Stimulated activated CD8-positive, alpha-beta memory T cell treated with anti-CD3 and anti-CD28 coated beads, Interleukin-7, amount 100 ng/mL, for 4 hours (primary cell): ENCODE measurements at places on chromosomes 3 and 15.
A peak's percentile ranks its signal among the peaks of the same experiment; 100 is the strongest.

- DNase-seq, result no peak
These were observed 47.8 kb upstream of the TMEM158 start for GRCh38 chr3:45273681-45274515.

DNA sequence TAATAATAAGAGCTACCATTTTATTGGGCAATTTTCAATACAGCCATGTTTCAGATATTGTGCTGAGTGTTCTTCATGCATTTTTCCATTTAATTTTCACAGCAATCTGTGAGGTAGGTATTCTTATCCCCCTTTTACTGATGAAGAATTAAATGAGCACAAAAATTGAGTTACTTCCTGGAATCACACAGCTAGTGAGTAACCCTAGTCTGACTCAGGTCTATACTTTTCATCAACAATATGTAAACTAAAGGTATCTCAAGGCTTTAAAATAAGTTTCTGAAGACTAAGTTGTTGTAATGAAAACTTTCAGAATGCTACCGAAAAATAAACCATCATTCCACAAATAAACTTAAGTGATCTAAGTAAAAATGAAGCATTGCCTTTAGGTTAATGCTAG, 22.3 kb downstream of the HACD2 start:
- no peak for DNase-seq

GRCh38 chr3:182703233-182703632, 90.1 kb upstream of the ATP11B start:
- no peak for DNase-seq

DNA sequence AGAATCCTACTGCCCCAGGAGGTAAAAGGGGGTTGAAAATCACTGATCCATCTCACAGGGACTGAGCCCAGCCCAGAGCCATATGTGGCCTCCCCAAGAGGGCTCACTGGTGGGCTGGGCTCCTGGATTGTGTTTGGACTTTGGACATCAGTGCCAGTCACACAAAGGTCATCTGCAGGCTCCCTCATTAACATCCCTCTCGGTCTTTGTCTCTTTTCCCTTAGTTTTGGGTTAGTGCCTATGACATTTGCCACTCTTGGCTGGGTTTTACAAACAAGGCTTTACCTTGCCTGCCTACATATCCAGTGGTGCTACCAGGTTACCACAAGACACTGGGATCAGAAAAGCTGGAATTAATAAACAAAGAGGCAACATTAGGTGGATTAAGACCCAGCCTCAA, 27.9 kb downstream of the IFT122 start:
- DNase-seq, result no peak

DNA sequence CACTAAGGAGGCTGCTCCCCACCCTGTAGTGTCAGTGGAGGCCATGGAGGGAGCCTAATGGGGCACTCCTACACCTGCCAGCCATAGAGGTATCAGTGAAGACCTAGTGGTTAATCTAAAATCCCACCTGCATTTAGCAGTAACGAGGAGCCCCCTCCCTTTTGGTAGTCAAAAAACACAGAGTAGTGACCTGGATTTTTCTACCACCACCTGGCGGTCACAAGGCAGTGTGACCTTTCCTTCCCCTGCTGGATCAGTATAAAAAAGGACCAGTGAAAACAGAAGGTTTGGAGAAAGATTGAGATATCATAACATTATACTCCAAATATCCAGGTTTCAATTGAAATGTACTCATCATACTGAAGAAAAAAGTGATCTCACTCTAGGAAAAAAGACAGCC, 241.2 kb downstream of the PYDC2 start:
- no peak for DNase-seq

DNA sequence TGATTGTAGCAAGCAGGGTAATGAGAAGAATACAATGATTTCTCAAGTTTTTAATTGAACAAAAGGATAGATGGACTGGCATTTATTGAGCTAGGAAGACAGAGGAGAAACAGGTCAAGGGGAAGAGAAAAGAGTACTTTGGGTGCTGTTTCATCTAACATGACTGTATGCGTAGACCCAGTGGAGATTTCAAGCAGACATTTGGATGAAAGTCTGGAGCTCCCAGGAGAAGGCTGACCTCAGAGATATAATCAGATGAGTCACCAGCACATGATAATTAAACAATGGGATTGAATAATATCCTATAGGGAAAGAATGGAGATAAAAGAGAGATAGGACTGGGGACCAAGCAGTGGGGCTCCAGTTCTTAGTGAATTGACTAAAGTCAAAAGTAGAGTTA, 194.9 kb downstream of the ARRDC4 start:
- no peak for DNase-seq

DNA sequence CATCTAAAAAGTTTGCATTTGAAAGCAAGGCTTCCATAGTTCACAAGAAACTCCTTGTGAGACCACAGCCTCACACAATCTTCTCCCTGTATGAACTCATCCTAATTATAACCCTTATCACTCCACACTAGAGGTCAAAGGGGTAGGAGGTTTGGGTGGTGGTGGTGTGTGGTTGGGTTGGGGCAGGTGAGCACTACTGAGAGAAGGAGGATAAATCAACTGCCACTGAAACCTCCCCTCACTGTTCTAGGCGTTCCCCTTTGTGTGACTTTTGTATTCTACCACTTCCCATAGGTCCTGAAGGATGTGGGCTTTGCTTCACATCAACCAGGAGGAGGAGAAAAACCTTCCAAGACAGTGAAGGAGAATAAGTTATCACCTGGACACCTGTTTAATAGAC, 6.4 kb upstream of the AGBL1 start:
- DNase-seq, result no peak

DNA sequence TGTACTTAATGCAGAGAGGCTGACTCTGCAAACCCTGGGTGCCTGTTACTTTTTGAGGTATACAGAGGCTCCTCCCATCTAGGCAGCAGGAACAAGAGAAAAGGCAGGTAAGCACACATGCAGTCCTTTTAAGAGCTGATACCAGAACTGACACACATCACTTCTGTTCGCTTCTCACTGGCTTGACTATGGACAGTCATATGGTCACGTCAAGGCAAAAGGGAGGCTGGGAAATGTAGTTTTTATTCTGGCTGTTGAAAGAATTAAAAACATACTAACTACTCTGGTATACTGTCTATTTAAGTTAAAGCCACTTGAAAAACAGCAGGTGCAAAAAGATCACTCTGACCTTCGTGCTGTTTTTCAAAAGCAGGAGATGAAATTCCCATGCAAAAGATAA, 218.3 kb downstream of the CTNNB1 start:
- no peak for DNase-seq

GRCh38 chr3:16864610-16865313, 20.0 kb upstream of the PLCL2 start:
- DNase-seq, result no peak

- DNase-seq, result no peak
These were observed 495.5 kb upstream of the ROBO1 start for GRCh38 chr3:80263260-80263659.

DNA sequence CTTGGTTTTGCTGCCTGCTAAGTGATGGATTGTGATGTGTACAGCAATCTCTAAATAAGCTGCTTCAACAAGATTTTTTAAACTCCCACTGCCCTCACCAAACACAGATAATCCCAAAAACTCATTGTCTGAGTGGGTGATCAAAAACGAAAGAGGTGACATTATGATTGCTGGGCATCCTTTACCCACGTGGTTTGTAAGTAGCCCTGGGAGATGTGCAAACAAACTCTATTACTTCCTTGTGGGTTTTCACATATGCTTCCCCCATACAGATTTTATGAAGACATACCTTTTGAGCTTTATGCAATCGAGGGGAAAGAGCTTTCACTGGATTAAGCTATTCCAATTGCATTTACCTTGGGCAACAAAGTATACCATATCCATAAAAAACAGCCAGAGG, 1000.4 kb downstream of the FHIT start:
- DNase-seq, result no peak

GRCh38 chr15:77989296-77990143, 88.0 kb downstream of the TBC1D2B start:
- DNase-seq, result no peak

GRCh38 chr3:132787616-132788300, 65.5 kb upstream of the NPHP3 start:
- no peak for DNase-seq

DNA sequence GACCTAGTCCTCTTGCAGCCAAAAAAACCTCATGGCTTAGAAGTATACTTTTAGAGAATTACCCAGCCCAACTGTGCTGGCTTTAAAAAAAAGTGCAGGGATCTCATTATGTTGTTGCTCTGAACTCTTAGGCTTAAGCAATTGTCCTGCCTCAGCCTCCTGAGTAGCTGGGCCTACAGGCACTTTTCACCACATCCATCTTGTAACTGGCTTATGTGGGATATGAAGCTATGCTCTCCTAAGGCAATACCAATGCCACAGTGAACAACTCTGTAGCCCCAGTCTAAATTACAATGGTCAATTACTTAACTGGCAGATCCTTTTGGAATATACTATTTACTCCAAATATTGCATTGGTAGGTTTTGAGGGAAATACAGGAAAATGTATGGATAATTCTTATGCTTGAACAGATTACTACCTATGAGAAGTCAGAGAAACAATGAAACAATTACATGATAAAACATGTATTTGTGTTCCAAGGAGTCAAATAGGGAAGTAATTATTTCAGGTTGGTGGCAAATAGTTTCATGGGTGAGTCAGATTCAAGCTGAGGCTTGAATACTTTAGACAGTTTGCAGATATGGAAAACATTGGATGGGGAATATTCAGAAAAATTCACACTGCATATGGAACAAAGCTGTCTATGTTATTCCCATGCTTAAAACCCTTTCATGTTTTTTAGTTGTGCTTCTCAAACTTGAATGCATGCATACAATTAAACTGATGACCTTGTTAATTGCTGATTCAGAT, 34.6 kb upstream of the GPR149 start:
- no peak for DNase-seq

GRCh38 chr3:29140666-29141065, 140.2 kb upstream of the RBMS3 start:
- no peak for DNase-seq

- DNase-seq, result no peak
These were observed 303.0 kb downstream of the RBMS3 start for GRCh38 chr3:29583861-29584260.

GRCh38 chr3:53718462-53718861, 127.8 kb downstream of the CHDH start:
- DNase-seq, result no peak

GRCh38 chr3:14548321-14548729, 8.2 kb upstream of the GRIP2 start:
- peak; percentile 2 for DNase-seq

DNA sequence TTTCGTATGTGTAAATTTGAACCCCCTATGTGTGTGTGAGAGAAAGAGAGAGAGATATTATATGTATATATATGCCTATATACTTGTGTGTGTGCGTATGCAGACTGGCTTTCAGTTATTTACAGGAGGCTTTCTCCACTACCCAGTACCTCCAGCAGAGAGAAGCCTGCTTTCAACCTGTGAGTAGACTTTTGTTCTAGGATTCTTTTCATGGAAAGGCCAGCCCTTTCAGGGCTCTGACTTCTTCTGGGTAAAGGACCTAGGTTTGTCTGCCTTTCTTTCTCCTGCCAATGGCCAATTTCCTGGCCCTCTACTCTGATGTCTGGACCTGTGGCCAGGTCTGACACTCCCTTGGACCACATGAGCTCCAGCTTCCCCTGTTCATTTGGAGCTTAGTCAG, 23.8 kb downstream of the LRRC28 start:
- DNase-seq, result no peak

GRCh38 chr3:144032531-144033239, 61.1 kb downstream of the DIPK2A start:
- DNase-seq, result no peak

DNA sequence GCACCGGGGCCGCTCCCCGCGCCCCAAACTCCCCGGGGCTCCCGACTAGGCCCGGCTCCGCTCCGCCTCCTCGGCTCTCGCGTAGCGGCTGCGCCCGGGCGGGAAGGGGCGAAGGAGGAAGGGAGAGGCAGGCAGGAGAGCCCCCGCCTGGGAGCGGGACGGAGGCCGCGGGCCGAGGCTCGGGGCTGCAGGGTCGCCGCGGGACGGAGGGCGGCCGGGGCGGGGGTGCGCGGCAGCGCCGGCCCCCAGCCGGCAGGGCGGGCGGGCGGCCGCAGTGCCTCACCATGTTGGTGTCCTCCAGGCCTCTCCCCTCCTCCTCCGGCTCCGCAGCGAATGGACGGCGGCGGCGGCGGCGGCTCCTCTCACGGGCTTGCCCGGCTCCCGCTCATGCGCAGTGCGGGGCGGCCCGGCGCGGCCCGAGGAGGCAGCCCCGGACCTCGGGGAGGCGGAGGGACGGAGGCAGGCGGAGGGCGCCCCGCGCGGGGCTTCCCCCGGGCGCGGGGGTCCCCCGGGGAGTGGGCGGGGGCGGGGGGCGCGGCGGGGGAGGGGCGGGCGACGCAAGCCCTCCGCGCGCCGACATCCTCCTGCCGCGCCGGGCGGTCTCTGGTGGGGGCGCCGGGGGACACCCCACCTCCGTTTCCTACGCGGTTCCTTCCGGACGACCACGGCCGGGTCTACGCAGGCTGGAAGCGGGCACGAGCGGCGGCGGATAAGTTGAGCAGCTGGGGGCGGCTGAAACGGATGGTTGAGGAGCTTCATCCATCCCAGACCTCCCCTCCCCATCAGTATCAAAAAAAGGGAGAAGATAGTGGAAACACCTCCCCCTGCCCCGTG, at the start of gene DCUN1D1:
Gene DCUN1D1, minus strand, starts transcription at position 335 of the 834 bp plus-strand sequence. Its CDS starts 49 bp downstream, at position 286.
- DNase-seq, result peak; percentile 83

GRCh38 chr3:3603351-3603750, 195.9 kb upstream of the LRRN1 start:
- DNase-seq, result no peak

DNA sequence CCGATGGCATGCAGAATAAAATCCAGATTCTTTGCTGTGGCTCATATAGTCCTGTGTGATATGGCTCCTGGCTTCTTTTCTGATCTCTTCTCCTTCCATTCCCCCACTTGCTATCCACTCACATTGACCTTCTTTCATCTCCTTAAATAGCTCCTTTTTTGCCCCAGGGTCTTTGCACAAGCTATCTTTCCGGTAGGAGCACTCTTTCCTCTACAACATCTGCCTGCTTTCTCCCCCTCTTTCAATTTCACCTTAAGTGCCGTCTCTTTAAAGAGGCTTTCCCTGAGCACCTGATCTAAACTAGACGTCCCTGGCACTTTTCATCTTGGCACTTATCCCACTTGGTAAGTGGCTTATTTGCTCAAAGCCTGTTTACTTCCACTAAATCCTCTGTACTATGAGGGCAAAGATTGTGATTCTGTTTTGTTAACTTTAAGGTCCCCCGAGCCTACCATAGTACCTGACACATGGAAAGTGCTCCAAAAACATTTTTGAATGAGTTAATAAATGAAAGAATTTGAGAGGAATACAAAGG, 323.3 kb upstream of the TLE3 start:
- DNase-seq, result no peak

DNA sequence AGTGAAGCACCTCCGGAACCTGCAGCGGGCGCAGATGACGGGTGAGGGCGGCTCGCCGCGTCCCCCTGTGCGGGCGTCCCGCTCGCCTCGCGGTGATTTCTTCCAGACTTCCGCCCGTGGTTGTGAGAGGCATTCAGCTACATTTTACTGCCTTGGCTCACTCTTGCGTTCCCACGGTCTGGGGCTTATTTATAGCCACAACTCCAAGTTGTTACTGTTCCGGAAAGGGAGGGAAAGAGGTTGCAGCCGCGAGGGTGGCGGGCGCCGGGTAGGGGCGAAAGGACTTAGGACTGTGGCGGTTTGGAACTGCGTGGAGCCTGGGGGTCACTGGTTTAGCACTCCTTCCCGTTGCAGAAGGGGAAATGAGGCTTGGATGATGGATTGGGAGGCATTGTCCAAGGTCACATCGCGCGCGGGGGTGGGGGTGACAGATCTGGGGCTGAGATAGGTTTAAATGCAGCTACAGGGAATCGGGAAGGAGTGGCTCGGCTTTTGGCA, 1.1 kb downstream of the HES1 start:
- DNase-seq, result no peak

GRCh38 chr3:195932418-195933043, 24.2 kb upstream of the TNK2 start:
- DNase-seq, result no peak
